ENCODE measurements at places on chromosomes 2 and 18.

- DNase-seq: no peak
Measured at GRCh38 chr2:110900191-110900590, 167.8 kb downstream of the ACOXL start.

DNA sequence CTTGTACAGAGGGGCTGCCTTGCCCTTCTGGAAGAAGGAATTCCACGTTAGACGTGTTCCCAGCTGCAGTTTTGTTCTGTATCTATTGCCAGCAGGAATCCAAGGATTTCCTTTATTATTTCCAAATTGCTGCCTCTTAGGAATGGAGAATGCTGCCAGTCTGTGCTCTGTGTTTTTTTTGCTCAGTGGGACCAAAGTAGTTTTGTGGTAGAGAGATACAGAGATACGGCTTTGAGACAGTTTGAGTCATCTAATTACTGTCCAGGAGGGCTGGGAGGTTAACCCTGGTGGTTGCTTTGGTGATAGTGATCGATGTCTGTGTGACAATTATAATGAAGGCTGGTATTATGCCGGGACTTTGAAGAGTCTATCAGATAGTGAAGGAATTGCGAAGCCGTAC lies 26.3 kb downstream of the ASAP2 start:
- no peak for DNase-seq

DNA sequence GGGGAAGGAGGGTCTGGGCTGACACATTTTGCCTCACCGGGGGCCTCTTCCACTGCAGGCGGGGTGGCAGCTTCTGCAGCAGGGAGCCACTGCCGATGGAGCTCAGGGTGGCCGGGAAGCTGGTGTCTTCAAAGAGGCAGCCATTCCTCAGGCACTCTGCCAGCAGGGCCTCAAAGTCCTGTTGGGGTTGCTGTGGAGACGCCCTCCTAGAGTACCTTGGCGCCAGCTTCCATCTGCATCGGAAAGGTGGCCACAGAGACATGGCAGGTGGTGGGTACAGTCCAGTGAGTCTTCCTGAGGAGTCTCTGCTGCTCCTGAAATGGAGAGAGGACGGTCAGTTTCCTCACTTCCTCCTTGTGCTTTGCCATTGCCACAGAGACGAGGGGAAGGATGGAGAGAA lies 12.1 kb downstream of the CAPN14 start:
- no peak for DNase-seq

GRCh38 chr2:44186810-44187209 lies 18.1 kb downstream of the PPM1B start:
- DNase-seq: no peak

- DNase-seq: no peak
Measured at GRCh38 chr2:183024339-183025095, 13.7 kb downstream of the NCKAP1 start.

DNA sequence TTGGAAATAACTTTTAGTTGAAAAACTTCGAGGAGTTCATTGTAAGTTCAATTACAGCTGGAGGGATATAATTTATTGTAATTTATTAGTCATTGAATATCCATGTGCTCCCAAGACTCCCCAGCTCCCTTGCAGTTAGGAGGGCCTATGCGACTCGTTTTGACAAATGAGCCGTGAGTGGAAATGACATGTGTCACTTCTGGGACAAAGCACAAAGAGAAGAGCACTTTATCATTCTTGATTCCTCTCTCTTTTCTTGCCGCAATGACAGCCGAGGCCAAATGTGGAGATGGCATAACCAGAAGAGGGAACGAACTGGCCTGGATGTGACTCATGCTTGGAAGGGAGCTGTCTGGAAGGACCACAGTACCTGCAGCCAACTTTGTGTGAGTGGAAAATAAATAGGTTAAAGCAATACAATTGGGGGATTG lies 44.2 kb upstream of the ITSN2 start:
- no peak for DNase-seq

DNA sequence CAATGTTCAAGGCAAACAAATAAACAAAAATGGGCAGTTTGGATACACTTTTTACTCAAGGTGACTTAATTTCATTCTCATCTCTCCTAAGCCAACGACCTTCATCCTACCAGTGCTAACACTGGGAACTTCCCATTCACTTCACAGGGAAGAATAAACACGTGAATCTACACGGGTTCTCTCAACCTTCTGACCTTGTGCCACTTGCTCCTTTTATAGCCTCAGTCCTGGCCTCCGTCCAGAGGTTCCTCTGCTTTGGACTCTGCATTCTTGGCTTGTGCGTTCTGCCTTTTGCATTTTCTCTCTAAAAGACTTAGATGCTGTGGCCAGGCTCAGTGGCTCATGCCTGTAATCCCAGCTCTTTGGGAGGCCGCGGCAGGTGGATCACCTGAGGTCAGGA lies 13.8 kb downstream of the ZNF2 start:
- DNase-seq: no peak

DNA sequence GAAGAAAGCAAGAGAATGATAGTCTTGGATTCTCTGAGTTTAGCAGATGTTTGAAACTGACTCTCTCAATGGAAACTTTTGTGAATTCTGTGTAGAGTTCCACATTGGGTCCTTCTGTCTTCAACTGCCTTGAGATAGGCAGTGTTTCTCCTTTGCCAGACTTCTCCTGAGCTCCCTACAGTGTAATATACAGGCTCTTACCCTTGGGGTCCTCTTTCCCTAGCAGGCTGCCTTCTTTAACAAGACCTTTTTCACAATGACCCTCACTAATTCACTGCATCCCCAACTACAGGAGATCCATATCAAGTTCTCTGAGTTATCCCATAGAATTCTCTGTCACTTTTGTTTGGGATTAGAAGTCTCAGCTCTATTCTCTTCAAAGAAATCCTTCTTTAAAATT lies 513.0 kb downstream of the XIRP2 start:
- no peak for DNase-seq
